ENCODE measurements at places on chromosomes 11 and 22. TPM values are rescaled to one million over a fixed set of nuclear protein-coding genes. Genes with fewer than 3 reads are reported as not detected.

KRTAP5-1 gene
- total RNA-seq, result not detected

OR10A2 gene
- total RNA-seq, result not detected

DNA sequence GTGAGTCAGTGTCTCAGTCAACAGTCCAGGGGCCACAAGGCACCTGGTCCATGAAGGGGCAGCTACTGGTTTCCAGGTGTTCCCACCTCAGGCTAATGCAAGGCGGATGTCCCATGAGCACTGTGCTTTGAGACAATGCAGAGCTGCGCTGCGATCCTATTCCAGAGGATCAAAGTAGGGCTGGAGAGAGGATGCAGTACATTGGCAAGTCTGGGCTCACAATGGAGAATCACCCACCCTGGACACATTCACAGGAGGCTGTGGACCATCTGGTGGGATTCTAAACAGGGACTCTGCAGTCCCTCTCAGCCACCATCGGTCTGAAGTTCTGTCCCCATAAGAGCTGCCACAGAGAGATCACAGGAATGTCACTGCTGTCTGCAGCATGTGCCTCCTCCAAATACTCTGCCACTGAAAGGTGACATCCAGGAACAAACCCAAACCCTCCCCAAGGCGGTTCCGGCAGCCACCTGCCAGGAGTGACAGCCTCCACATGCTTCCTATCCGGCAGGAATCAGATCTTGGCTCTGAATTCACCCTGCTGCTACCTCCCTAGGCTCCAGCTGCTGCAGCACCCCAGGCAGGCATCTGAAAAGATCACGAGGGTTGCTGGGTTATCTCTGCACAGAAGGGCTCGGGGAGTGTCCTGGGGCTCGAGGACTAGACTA is 45.3 kb upstream of the SERPIND1 start:
- DNase-seq, result no peak
- H3K4me1 ChIP-seq, result no peaks in the 10 kb centered on the region
- no peaks in the 10 kb centered on the region for H3K27me3 ChIP-seq
- H3K36me3 ChIP-seq, result peaks cover 26% of the 10 kb centered on the region
- no peak overlapping the region for H3K27ac ChIP-seq

DNA sequence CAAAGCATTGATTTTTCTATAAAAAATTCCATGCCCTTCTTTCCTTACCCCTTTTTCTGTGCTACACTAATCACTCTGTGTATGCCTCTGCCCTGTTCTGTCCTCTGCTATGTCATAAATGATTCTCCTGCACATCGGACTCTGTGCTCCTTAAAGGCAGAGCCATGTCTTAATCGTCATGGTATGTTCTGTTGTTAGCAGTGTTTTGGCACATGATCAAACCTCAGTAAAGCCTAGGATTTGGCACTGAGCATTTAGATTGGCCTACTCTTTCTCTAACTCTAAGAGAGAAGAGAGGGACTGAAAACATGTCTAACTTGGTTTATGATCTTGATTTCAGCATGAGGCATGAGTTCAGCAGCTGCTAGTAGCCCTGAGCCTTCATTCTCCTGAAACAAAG is 266.9 kb downstream of the AASDHPPT start:
- no peak overlapping the region for H3K27ac ChIP-seq
- no peaks in the 10 kb centered on the region for H3K4me1 ChIP-seq
- H3K36me3 ChIP-seq, result no peaks in the 10 kb centered on the region
- H3K4me3 ChIP-seq, result no peak overlapping the region

GRCh38 chr11:96001037-96001436 is 77.1 kb upstream of the MTMR2 start:
- H3K27ac ChIP-seq, result no peak overlapping the region
- peaks cover 4% of the 10 kb centered on the region for H3K4me1 ChIP-seq
- H3K4me3 ChIP-seq, result no peak overlapping the region
- H3K27me3 ChIP-seq, result no peaks in the 10 kb centered on the region
- peaks cover 4% of the 10 kb centered on the region for H3K36me3 ChIP-seq
- no peak for DNase-seq

GLB1L2 gene
- total RNA-seq, result 1.2 TPM

GRCh38 chr22:32693102-32693501 is 108.4 kb upstream of the TIMP3 start:
- no peak for DNase-seq
- H3K27ac ChIP-seq, result no peak overlapping the region
- no peaks in the 10 kb centered on the region for H3K4me1 ChIP-seq

CAVIN3 gene
- total RNA-seq, result 1.2 TPM

DDI1 gene
- total RNA-seq, result not detected

DNA sequence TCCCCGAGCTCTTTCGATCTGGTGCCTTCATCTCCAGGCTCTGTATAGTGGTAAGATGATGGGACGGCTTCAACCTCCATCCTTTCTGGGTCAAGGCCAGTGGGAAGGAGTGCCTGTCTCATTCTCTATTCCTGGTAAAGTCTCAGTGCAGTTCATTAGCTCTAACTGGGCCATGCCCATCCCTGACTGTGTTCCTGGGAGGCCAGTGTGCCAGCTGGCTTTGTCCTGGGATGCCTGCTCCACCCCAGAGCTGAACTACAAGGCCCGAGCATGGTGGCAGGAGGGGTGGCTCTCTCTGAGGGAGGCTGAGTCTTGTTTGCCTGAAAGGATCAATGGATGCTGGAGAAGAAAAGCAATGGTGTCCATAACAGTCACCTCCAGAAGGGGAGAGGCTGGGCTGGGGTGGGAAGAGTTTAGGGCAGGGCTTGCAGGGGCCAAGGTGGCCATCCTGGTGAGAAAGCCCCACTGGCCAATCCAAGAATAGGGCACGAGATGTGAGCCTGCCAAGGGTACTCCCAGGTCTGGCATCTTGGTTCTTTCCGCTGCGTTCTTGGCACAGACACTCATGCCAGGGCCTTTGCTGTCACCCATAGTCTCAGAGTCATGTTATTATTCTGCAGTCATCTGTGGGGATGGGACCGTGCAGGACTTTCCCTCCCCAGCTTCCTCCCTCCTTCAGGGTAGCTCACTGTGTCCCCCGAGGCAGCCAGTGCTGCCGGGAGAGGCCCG is 60.1 kb downstream of the PARVB start:
- no peak overlapping the region for H3K27ac ChIP-seq
- no peaks in the 10 kb centered on the region for H3K27me3 ChIP-seq
- H3K36me3 ChIP-seq, result peaks cover 5% of the 10 kb centered on the region
- no peak for DNase-seq

DNA sequence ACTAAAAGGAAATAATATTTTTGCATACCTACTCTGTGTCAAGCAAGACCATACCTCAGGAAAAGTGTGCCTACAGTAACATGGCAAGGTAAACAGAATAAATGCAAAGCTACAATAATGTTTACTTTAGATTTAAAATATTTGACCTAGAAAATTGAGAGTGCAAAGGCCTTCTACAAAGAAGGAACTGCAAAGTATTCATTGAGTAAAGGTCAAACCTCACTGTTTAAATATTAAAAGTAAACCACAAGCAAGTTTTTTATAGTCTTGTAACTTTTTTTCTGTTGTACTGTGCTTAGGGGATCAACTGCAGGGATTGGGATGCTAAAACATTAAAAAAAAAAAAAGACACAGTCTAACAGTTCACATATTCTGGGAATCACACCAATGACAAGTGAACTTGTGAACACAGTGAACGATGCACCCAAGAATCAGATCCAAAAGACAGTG is 48.8 kb downstream of the CWF19L2 start:
- no peaks in the 10 kb centered on the region for H3K27me3 ChIP-seq
- H3K36me3 ChIP-seq, result peaks cover 24% of the 10 kb centered on the region
- H3K4me3 ChIP-seq, result no peak overlapping the region
- DNase-seq, result no peak

DNA sequence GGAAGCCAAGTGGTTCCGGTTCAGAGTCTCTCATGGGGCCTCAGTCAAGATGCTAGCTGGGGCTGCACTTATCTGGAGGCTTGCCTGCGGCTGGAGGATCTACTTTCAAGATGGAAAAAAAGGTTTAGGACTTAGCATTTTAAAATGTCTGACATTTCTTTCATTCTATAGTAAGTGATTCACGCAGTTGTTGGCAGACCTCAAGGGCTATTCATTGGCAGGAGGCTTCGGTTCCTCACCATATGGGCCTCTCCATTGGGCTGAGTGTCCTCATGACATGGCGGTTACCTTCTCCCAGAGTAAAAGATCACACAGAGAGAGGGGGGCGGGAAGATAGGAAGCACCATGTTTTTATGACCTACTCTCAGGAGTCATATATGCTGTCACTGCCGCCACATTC is 298.0 kb upstream of the PLET1 start:
- no peaks in the 10 kb centered on the region for H3K36me3 ChIP-seq
- DNase-seq, result no peak
- H3K27me3 ChIP-seq, result peaks cover 2% of the 10 kb centered on the region

- H3K27me3 ChIP-seq, result peaks cover 2% of the 10 kb centered on the region
- no peaks in the 10 kb centered on the region for H3K36me3 ChIP-seq
- H3K4me3 ChIP-seq, result peak within 1 kb of the TSS; percentile 46
- H3K4me1 ChIP-seq, result peaks cover 33% of the 10 kb centered on the region
Measured at GRCh38 chr11:64996710-64997380, at the start of gene BATF2. Gene BATF2 (minus strand): TSS chr11:64996971. CDS start chr11:64996914, 57 bp downstream.

Data from activated CD8-positive, alpha-beta T cell treated with anti-CD3 and anti-CD28 coated beads, Interleukin-2, amount 10 ng/mL, durations not matched to agents 7 days and 5 days (primary cell).